ENCODE measurements at places on chromosomes 16 and 17.
A peak's percentile ranks its signal among the peaks of the same experiment; 100 is the strongest.

- no peak for DNase-seq
These were observed 892 bp downstream of the ABCC1 start for GRCh38 chr16:15950161-15950854.

GRCh38 chr17:29565643-29566472 lies 979 bp downstream of the ABHD15 start:
- DNase-seq, result no peak

GRCh38 chr16:88779406-88780141 lies 5.4 kb downstream of the PIEZO1 start:
- no peak for DNase-seq

- DNase-seq, result peak; percentile 61
These were observed 54.6 kb downstream of the USP10 start for GRCh38 chr16:84754353-84754856.

DNA sequence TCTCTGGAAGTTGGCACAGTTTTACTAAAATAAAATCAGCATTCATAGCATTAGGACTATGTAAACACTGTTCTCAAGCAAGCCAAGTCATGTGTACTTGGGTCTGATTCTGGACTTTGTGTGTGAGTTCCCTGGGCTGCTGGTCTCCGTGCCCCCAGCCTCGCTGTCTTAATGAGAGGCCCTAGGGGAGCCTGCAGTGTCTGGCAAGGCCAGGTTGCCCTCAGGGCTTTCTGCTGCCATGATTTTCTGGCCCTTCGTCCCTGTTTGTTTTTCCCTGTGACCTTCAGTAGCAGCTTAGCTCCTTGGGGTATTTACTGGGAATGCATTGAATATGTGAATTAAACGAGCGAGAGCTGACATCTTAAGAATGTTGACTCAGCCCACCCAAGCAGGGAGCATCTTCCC lies 161.8 kb downstream of the RPTOR start:
- no peak for DNase-seq

DNA sequence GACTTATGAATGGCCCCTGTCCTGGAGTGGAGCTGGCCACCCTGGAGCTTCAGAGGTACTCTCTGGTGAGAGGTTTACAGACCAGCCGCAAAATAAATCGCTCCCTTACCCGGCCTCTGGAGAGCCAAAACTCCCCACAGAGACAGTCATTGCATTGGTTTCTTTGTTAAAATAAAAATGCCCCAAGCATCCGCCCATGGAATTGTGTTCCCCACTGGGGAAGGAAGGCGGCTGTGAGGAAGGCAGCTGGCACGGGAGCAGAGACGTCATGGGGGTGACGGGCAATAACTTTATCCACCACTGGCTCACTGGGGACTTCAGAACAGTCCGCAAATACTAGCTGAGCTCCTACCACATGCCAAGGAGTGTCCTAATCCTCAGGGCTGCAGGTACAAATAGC lies 266.2 kb upstream of the FOXF1 start:
- DNase-seq, result no peak

DNA sequence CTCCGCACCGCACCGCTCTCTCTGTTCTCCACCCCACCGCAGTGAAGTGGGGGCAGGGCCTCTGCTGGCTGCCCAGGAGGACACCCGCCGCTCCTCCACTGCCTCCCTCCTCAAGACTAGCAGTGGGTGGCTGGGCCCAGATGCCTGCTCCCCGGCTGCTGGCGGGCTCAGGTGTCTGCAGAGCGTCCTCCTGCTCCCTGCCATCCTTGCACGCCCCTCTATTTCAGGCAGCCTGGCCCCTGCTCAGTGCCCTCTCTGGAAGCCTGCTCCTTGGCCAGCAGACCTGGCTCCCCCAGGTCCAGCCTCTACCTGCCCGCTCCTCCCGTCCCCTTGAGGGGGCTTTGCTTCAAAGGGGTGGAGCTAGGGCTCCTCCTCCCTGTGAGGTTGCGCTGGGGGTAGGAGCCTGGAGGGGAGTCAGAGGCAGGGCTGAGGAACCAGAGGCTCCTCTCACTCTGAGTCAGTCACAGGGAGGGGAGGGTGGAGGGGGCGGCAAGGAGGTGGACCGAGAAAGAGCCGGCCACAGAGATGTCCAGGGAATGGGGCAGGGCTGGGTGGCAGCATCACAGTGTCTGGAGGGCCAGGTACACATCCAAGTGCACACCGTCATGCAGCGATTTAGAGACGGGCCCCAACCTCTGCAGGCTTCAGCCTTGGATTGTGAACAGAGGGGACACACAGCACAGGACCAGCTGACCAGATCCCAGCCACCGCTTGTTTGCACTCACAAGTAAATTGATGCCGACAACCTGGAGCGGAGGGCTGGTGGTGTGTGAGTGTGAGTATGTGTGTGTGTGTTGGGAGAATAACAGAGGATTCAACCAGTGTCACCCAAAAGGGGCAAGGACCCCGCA lies 9.8 kb upstream of the TMEM92 start:
- no peak for DNase-seq

GRCh38 chr17:29663155-29663554 lies 40.4 kb upstream of the CORO6 start:
- DNase-seq, result no peak

DNA sequence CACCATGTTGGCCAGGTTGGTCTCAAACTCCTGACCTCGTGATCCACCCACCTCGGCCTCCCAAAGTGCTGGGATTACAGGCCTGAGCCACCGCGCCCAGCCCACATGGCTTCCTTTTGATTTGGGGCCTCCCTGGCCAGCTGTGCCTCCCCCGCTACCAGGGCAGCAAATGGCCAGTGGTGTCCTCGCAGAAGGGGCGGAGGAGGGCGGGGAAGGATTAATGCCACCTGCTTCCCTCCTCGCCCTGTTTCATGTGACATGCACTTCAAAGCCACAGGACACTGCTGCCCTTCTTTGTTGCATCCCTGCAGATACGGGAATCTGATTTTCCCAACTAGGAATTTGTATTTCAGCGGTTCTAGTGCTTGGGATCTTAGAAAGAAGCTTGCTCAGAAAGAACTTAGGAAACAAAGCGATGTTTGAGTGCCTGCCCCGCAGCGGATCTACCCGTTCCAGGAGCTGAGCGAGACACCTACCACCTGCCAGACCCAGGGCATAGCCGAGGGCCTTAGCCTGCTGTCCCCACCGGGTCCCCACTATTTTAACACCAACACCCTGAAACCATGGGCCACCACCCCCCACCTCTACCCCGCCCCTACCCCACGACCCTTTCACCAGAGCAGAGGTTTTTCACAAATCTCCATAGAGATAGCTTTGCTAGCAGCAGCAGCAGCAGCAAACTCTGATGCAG lies 37.7 kb upstream of the CCDC182 start:
- DNase-seq, result no peak

DNA sequence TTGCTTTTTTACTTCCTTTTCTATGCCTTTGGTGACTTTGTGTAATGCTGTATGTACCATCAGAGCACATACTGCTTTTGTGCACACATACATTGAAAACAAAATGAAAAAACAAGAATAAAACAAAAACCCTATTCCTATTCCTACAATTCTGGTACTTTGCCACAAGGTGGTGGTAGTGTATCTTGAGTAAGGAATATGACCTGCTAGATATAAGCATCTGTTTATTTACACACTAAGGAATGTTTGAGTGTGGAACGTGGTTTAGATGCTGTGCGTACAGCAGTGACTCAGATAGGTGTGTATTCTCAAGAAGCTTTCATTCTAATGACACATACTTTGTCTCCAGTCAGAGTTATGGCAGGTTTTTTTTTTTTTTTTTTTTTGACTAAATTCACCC lies 606.2 kb downstream of the WWOX start:
- peak; percentile 3 for DNase-seq

DNA sequence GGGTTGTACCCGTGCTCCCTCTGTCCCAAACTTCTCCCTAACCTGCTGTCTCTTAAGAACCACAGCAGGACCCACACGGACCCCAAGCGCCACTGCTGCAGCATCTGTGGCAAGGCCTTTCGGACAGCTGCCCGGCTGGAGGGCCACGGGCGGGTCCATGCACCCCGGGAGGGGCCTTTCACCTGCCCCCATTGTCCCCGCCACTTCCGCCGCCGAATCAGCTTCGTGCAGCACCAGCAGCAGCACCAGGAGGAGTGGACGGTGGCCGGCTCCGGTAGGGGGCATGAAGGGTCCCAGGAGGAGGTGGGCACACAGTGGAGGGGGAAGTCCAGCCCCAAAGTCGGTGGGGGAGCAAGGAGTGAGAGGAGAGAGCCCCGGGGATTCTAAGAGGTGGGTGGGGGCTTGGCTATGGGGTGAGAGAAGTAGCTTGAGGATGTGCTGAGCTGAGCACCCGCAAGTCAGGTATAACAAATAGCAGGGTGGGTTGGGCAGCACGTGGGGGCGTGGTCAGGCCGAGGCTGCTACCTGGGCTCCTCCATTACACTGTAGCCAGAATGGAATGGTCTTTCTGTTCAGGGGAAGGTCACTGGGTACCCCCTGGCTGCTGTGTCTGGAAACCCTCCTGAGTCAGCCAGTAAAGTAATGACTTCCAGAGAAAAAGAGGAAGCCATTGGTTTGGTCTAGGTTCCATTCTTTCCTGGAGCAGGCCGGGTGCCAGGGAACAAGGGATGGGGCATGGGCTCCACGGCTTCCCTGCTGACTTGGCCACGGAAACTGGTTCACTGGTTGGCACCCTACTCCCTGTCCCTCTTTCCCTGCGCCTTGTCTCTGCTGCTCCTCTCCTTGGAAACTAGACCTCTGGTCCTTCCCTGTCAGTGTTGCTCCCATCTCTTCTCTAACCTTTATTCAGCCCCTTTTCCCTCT lies 7.1 kb downstream of the PRSS53 start:
- no peak for DNase-seq

- DNase-seq, result no peak
These were observed 70.1 kb downstream of the SMG6 start for GRCh38 chr17:2233441-2233947.
